ENCODE measurements at places on chromosomes 12 and 14.

DNA sequence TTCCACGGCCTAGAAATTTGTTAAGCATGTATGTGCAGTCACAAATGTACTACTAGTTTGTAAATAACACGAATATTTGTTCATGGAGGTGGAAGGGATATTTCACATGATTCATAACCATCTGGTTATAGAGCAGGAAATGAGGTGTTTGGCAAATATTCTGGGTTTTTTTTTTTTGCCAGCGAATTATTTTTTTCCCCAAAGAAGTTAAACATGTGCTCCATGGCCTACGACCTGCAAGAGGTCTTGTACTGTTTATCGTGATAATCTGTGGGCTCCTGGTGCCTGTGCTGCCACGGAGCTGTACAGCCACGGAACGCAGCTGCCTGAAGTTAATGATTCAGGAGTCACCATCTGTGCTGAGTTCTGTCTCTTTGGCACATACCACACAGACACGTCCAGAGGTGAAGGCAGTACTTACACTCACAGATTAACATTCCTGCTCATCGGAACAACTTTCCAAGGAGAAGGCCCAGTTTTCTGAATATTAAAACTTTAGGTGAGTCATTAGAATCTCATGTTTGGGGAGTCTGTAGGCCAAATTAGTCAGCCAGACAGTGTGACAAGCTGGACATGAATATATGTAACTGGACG lies 156.3 kb downstream of the TMX1 start:
- no peak for DNase-seq

- no peak for DNase-seq
Measured at GRCh38 chr14:77763978-77764377, 3.0 kb upstream of the SNW1 start.

DNA sequence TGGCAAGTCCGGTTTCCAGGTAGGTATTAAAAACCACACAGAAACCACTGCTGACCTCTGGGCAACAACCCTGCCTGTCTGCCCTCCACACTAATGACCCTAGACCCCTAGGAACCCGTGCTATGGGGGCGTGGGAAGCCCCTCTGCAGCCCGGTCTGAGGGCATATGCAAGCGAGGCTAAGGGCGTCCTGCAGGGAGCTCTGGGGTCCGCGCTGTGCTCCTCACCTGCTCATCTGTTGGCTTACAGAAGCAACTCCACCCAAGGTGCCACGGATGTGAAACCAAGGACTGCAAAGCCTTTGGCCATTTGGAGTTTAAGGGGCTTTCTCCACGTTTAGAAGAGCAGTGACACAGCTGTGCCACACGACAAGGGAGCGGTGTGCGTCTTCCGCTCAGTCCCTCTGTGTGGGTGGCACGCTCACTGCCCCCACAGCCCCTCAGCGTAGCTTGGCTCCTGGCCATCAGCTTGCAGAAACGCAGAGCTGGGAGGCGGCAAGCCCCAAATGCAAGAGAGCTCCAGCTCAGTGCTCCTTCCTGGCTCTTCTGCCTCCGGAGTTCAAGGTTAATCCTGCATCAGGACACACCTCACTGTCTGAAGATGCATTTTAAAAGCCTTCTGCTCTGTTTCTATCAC lies 18.4 kb downstream of the AMN start:
- peak; percentile 65 for DNase-seq

GRCh38 chr12:27521066-27521465 lies 2.9 kb upstream of the PPFIBP1 start:
- DNase-seq = no peak

GRCh38 chr12:42474391-42474790 lies 115.2 kb downstream of the PRICKLE1 start:
- DNase-seq = no peak

DNA sequence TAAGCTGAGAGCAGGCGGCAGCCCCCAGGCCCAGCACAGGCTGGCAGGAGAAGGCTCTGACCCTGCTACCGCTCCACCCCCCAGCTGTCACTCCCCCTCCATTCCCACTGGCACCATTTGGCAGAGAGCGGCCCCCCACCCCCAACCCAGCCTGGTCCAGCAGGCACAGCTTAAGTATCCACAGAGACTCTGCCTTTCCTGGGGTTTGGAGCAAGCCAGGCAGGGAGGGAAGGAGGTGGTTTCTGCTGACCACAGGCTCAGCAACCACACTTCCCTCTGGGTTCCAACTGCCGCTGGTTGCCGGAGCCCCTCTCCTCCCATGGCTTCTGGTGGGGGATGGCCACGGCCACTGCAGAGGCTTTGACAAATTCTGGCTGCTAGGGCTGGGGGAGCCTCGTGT lies 30.5 kb upstream of the CCND2 start:
- no peak for DNase-seq

- no peak for DNase-seq
Measured at GRCh38 chr14:75494896-75495295, 27.4 kb upstream of the BATF start.

GRCh38 chr14:106067935-106068334 lies 541.6 kb downstream of the TMEM121 start:
- DNase-seq = no peak

DNA sequence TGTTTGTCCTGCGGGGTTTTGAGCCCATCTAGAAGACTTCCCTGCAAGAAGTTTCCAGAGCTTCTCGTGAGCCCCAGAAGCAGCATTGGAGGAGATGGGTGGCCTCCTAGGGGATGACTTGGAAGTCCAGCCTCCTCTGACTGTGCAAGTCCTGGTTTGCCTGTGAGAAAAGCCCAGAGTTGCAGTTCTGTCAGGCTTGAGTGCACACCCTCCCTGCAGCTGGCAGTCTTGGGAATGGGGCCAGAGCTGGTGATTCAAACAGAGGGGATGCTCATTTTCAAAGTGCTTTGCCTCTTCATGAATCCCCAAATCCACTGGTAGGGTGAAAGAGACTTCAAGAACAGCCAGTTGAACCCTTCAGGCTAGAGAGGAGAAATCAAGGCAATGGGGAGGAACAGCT lies 3.9 kb upstream of the PPP1R1A start:
- DNase-seq = no peak

DNA sequence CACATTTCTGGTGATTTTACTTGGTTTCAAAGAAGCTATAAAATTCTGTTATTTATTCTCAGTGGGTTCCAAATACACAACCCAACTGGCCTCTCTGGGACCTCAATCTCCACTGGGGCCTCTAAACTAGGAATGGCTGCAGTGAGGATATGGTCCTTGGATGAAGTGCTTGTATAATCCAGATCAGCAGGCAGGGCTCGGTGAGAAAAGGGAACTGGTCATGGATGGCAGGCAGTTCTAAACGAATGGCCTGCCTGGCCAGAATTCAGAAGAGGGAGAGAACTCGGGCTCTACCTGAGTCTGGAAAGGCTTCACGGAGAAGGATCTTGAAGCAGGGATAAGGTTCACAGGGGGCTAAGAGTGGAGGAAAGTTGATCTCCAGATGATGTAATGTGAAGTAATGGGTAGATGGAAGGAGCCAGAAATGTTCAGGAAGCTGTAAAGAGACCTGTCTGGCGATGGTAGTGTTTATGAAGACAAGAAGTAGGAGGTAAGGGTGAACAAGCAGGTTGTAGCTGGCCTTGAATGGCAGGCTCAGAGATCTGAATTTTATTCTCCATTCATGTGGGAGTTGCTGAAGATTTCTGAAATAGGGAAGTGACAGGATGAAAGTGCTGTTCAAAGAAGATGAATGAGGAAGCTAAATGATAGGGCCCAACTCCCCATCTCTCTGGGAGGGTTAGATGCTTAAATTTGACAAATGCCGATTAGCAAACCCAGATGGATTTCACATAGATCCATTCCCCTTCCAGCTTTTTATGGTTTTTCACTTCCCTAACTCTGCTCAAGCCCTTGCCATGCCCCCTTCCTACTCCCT lies 31.5 kb upstream of the ANO6 start:
- no peak for DNase-seq

GRCh38 chr14:90204516-90204915 lies 51.8 kb upstream of the PSMC1 start:
- no peak for DNase-seq

- no peak for DNase-seq
Measured at GRCh38 chr12:89433634-89434033, 81.3 kb upstream of the DUSP6 start.

Measured in frontal cortex (tissue), 4 donors.